DMS53 (cell line): ENCODE measurements at places on chromosomes 11 and 22.

- peak; percentile 41 for DNase-seq
Measured at GRCh38 chr11:15585602-15586331, 471.0 kb downstream of the INSC start.

DNA sequence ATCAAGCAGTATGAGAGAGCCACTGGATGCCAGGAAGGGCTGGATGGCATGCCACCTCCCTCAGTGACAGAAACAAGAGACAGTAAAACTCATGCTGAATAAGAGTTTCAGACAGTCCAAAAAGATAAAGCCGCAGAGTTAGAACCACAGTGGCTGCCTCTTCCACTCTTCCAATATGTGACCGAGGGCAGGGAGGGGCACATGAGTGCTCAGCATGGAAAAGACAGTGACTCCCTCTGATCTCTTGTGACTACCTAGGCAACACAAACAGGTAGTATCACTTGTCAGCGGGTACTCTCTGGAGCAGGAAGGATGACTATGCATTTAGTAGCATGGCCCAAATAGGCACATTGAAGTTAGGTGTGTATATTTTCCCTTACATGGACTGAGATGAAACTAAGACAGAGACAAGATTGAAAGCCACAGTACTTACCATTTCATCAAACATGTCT lies 295.4 kb downstream of the CADM1 start:
- peak; percentile 92 for DNase-seq

- DNase-seq = peak; percentile 100
Measured at GRCh38 chr11:9314291-9315077, at the start of gene TMEM41B. TMEM41B (minus strand) TSS chr11:9314593; CDS start chr11:9314441, 152 bp downstream.

DNA sequence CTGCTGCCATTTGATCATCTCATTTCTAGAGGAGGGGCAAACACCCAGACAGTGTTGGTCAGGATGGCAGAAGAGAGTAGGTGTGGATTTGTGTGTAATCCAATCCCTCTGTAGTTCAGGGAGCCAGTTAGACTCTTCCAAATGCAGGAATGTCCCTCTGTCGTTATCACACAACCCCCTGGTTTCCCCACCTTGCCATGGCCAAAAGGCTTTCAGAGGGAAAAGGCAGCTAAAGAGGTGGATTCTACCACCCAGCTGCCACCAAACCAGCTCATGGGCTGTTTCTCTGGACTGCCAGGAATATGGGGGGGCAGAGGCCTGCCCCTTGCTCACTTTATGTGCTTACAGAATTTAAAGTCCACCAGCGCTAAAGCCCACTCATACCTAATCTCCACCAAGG lies 18.1 kb downstream of the TSKU start:
- peak; percentile 57 for DNase-seq

- peak; percentile 30 for DNase-seq
Measured at GRCh38 chr22:21726650-21727049, 8.9 kb downstream of the YPEL1 start.

GRCh38 chr11:126824035-126824607 lies 176.4 kb downstream of the KIRREL3 start:
- DNase-seq = peak; percentile 59

DNA sequence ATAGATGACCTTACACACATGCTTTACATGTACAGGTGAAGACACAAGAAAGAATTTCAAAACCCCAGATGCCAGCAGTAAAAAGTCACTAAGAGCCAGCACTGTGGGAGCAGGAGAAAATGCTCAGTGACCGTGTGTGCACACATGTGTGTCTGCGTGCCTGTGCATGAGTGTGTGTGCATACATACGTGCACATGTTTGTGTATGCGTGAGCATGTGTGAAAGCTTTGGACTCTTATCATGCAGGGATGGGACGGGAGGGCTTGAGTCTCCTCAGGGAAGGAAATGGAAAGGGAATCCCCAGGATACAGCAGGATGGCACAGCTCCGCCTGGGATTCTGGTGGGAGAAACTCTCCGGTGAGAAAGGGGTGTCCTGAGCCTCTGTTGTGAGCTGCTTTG lies 121.5 kb upstream of the B3GAT1 start:
- no peak for DNase-seq

DNA sequence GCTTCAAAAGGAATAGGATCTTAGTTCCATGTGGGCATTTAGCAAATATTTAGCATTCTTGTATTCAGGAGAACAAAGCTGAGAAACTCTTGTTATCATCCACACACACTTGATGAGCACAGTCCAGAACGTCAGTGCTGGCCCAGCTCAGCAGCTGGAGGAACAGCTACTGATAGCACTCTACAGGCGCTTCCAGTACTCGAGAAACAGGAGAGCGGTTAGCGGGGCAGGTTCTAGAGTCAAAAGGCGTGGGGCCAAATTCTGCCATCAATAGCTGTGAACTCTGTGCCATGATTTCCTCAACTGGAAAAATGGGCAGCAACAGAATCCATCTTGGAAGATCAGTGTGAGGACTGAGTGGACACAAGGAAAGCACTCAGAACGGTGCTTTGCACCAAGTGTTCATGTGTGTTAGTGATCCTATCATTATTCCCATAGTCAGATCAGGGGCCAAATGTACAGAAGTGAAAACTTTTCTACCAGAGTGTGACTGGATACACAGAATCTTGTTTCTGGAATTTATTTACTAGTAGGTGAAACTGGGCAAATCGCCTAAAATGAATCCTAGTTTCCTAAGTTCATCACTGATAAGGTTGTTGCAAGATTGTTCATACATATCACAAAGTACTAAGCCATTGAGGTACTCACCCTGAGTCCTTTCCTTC lies 3.2 kb downstream of the JOSD1 start:
- DNase-seq = peak; percentile 44

GRCh38 chr11:33463059-33463458 lies 205.9 kb downstream of the HIPK3 start:
- DNase-seq = no peak

GRCh38 chr11:117888139-117888566 lies 11.7 kb upstream of the FXYD6 start:
- peak; percentile 43 for DNase-seq

GRCh38 chr22:19130959-19131684 lies at the start of gene TSSK2:
TSSK2 (plus strand) TSS chr22:19131308; CDS start chr22:19131400, 92 bp downstream.
- no peak for DNase-seq

DNA sequence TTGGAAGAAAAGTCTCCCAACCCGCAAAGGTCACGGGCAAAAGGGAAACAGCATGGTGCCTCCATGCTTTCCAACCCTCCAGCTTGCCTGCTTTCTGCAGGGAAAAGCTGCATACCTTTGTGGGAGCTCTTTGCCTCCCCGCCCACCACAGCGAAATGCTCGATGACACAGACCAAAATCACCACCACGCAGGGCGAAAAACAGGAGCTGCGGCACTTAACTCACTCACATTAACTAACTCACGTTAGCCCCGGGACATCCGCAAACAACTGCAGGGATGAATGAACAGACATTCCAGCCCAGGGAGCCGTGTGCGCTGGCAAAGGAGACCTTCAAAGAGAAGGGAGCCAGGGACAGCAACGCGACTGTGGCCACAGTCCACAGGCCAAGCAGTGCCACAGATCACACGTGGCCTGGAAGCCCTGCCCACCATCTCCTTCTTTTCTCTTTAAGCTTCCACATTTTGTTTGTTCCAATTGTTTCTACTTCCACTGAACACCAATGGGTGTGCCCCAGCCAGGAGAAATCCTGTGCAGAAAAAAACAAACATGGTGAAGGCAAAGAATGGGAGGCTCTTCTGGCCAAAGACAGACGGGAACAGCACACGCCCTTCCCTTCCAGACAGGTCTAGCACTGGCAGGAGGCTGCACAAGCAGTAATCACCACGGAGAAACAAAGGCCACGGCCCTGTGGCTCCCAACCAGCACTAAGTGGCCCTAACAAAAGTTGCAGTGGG lies 39.3 kb downstream of the DUSP8 start:
- DNase-seq = no peak

GRCh38 chr11:113778111-113778910 lies 1.3 kb upstream of the CLDN25 start:
- no peak for DNase-seq
